ENCODE measurements at places on chromosomes 12 and 14.

GRCh38 chr14:102277874-102278630, 26.9 kb downstream of the MOK start:
- no peak for DNase-seq
- H3K27me3 ChIP-seq: no peaks in the 10 kb centered on the region
- H3K27ac ChIP-seq: no peak overlapping the region
- H3K4me1 ChIP-seq: peaks cover 10% of the 10 kb centered on the region
- H3K4me3 ChIP-seq: no peak overlapping the region
- no peaks in the 10 kb centered on the region for H3K36me3 ChIP-seq

DNA sequence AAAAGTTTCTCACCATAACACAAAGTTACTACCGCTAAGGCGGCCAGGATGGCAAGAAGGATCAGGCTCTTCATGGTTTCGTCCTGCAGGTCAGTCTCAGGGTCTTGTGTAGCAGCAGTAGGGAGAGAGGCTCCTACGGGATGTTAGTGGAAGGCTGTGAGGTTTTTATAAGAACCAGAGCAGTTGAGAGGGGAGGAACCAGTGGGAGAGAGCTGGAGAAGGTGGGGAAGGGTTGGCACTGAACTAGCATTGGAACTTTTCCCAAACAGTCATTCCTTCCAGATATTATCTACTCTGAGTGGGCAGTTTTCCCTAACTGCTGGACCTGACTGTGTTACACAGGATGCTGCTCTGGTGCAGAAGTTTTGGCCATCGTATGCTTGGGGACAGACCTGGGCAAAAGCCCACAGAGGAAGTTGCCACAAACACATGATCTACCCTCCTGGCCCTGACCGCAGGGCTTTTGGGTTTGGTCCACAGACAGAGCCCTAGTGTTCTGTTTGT, at the start of gene MGP:
MGP (minus strand) TSS at position 137 of the 504 bp plus-strand sequence; CDS start at position 74, 63 bp downstream.
- peaks cover 5% of the 10 kb centered on the region for H3K27me3 ChIP-seq
- DNase-seq: no peak
- H3K4me3 ChIP-seq: peak within 1 kb of the TSS; percentile 51

DNA sequence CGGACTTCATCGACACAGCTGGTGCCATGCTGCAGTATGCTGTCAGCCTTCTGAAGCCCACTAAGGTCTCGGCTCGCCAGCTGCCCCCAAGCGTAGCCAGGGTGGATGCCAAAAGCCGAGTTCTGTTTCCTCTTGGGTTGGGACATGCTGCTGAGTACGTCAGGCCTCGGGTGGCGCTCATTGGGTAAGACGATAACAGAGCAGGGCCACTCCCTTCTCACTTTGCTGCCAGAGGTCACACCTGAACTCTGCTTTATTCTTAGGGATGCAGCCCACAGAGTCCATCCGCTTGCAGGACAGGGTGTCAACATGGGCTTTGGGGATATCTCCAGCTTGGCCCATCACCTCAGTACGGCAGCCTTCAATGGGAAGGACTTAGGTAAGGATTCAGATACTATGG, 11.1 kb downstream of the COQ6 start:
- H3K36me3 ChIP-seq: peaks cover 79% of the 10 kb centered on the region
- no peak overlapping the region for H3K4me3 ChIP-seq
- no peaks in the 10 kb centered on the region for H3K4me1 ChIP-seq
- no peak for DNase-seq
- no peak overlapping the region for H3K27ac ChIP-seq

DNA sequence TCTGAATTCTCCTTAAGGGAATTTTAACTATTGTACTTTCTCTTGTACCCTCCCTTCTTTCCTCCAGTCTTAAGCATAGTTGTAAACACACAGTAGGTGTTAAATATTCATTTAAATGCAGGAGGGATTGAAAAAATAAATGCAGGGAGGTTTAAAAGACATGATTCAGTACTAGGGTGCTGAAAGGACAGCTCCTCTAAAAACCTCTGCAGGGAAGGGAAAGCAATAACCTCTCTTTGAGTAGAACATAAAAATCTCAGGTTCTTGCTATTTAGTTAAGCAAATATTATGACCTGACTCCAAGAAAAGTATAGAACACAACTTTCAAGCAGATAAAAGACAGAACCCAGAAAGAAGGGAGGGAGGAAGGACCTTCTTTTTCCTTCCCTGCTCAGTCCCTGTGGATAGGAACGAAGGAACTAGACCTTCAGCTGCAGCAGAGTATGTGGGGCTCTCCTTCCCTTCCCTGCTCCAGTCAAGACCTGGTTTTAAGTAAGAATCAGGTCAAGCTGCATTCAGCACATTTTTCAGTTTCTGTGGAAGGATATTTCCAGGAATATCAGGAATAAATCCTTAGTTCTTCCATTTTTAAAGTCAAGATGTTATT, 4.7 kb downstream of the MAP3K9 start:
- peaks cover 15% of the 10 kb centered on the region for H3K36me3 ChIP-seq
- no peak overlapping the region for H3K4me3 ChIP-seq
- H3K4me1 ChIP-seq: peaks cover 23% of the 10 kb centered on the region
- no peak overlapping the region for H3K27ac ChIP-seq
- no peak for DNase-seq

GRCh38 chr14:33930439-33930838, 20.4 kb downstream of the EGLN3 start:
- H3K36me3 ChIP-seq: no peaks in the 10 kb centered on the region
- no peak overlapping the region for H3K4me3 ChIP-seq
- H3K27me3 ChIP-seq: no peaks in the 10 kb centered on the region
- DNase-seq: no peak

- H3K36me3 ChIP-seq: no peaks in the 10 kb centered on the region
- H3K4me1 ChIP-seq: peaks cover 88% of the 10 kb centered on the region
- peak overlapping the region; percentile 96 for H3K27ac ChIP-seq
- H3K27me3 ChIP-seq: no peaks in the 10 kb centered on the region
- peak overlapping the region; percentile 68 for H3K4me3 ChIP-seq
Observed at GRCh38 chr14:98137131-98138025, 1134.6 kb downstream of the BCL11B start.

GRCh38 chr12:51012570-51013236, 13.5 kb downstream of the SLC11A2 start:
- peak overlapping the region; percentile 23 for H3K27ac ChIP-seq
- H3K4me3 ChIP-seq: no peak overlapping the region
- no peaks in the 10 kb centered on the region for H3K27me3 ChIP-seq
- peaks cover 48% of the 10 kb centered on the region for H3K4me1 ChIP-seq
- peaks cover 21% of the 10 kb centered on the region for H3K36me3 ChIP-seq

DNA sequence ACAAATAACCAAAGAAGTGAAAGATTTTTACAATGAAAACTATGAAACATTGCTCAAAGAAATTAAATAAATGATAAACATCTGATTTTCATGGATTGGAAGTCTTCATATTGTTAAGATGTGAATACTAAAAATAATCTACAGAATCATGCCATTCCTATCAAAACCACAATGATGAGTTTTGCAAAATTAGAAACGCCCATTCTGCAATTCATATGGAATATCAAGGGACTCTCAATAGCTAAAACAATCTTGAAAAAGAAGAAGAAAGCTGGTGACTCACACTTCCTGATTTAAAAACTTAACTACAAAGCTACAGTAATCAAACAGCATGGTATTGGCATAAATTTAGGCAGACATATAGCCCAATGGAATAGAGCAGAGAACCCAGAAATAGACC, 40.2 kb upstream of the CCT2 start:
- H3K36me3 ChIP-seq: peaks cover 47% of the 10 kb centered on the region
- H3K4me1 ChIP-seq: peaks cover 15% of the 10 kb centered on the region
- H3K27me3 ChIP-seq: no peaks in the 10 kb centered on the region
- no peak for DNase-seq
- no peak overlapping the region for H3K27ac ChIP-seq

DNA sequence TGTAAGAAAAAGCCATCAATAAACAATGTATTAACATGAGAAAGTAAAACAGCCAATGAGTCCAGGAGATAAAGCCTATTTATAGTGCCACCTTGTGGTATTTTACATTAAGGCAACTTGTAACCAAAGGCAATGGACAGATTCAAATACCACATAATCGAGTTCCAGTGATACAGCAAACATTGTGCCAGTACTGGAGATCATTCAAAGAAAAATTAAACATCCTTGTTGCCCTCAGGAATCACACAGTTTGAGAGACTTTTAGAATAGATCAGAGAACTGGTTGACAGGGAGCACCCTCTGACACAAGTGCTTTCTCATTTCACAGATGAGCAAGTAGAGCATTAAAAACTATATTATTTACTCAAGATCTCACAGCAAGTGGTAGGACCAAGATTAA, 98.1 kb downstream of the DDHD1 start:
- H3K27ac ChIP-seq: no peak overlapping the region
- H3K27me3 ChIP-seq: no peaks in the 10 kb centered on the region
- peaks cover 68% of the 10 kb centered on the region for H3K36me3 ChIP-seq
- peaks cover 3% of the 10 kb centered on the region for H3K4me1 ChIP-seq
- no peak overlapping the region for H3K4me3 ChIP-seq
- DNase-seq: no peak

DNA sequence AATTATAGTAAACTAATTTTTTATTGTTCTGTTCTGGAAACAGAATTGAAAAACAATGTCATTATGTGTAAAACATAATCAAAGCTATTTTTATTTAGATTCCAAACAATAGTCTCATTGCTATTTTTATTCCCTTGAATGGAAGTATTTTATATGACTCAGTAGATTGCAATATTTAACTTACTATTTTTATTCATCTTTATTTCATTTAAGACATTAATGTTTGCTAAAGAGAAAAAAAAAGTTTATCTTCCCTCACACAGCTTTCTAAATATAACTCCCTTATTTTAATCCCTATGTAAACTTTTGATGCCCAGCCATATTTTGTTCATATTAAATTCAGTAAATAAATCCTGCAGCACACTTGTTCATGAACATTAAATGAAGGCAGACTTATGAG, 622.4 kb downstream of the SLC6A15 start:
- DNase-seq: no peak
- no peak overlapping the region for H3K27ac ChIP-seq
- H3K4me1 ChIP-seq: no peaks in the 10 kb centered on the region
- no peaks in the 10 kb centered on the region for H3K27me3 ChIP-seq
- H3K36me3 ChIP-seq: no peaks in the 10 kb centered on the region

GRCh38 chr12:90965204-90965603, 10.2 kb upstream of the CCER1 start:
- no peak for DNase-seq
- no peak overlapping the region for H3K4me3 ChIP-seq
- no peaks in the 10 kb centered on the region for H3K4me1 ChIP-seq
- no peaks in the 10 kb centered on the region for H3K36me3 ChIP-seq
- no peak overlapping the region for H3K27ac ChIP-seq

- DNase-seq: no peak
- H3K36me3 ChIP-seq: no peaks in the 10 kb centered on the region
- no peaks in the 10 kb centered on the region for H3K27me3 ChIP-seq
- no peak overlapping the region for H3K4me3 ChIP-seq
- peaks cover 33% of the 10 kb centered on the region for H3K4me1 ChIP-seq
- H3K27ac ChIP-seq: no peak overlapping the region
Observed at GRCh38 chr12:132428936-132429601, 60.9 kb upstream of the FBRSL1 start.

GRCh38 chr12:94736820-94737219, 86.5 kb upstream of the TMCC3 start:
- H3K36me3 ChIP-seq: no peaks in the 10 kb centered on the region
- H3K4me3 ChIP-seq: no peak overlapping the region
- H3K4me1 ChIP-seq: no peaks in the 10 kb centered on the region
- DNase-seq: no peak
- H3K27ac ChIP-seq: no peak overlapping the region

- no peak for DNase-seq
- no peaks in the 10 kb centered on the region for H3K27me3 ChIP-seq
- no peak overlapping the region for H3K27ac ChIP-seq
- no peaks in the 10 kb centered on the region for H3K36me3 ChIP-seq
- H3K4me3 ChIP-seq: no peak overlapping the region
Observed at GRCh38 chr12:20493934-20494333, 125.6 kb downstream of the PDE3A start.

GRCh38 chr12:95836630-95837239, 22.0 kb upstream of the SNRPF start:
- H3K4me3 ChIP-seq: no peak overlapping the region
- H3K36me3 ChIP-seq: no peaks in the 10 kb centered on the region

- H3K4me1 ChIP-seq: no peaks in the 10 kb centered on the region
- no peak overlapping the region for H3K4me3 ChIP-seq
- no peak overlapping the region for H3K27ac ChIP-seq
- no peak for DNase-seq
- H3K27me3 ChIP-seq: no peaks in the 10 kb centered on the region
- H3K36me3 ChIP-seq: no peaks in the 10 kb centered on the region
Observed at GRCh38 chr14:79967001-79967400, 244.3 kb downstream of the DIO2 start.

DNA sequence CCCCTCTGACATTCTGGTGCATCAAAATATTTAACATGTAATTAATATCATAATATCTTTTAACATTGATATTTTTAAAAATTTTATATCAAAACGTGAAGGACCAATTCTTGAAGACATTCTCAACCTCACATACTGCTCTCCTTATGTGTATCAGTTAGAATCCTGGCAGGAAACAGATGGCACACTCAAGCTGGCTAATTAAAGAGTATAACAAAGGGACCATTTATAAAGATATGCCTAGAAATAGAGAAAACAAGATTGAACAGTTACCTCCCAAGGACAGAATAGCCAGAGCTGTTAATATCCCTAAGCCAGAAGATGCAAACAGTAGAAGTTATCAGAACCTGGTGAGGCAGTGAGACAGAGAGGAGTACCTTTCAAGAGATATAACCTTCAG, 368.7 kb downstream of the NELL2 start:
- H3K27me3 ChIP-seq: no peaks in the 10 kb centered on the region
- no peak overlapping the region for H3K27ac ChIP-seq

DNA sequence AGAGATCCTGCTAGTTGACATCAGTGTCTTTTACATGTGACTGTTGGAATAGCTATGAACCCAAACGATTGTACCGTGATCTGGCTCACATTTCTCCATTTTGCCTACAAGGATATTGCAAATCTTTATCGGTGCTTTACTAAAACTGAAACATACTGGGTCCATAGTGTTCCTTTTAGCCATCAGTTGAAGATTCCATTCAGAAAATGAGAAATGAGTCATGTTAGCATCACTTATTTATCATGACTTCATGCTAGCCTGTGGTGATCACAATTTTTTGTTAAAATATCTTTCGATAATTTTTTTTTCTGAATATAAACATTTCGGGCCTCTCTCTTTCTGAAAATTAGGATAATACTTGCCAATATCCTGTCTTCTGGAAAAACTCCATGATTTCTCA, 210.3 kb downstream of the EGLN3 start:
- no peaks in the 10 kb centered on the region for H3K36me3 ChIP-seq
- peaks cover 29% of the 10 kb centered on the region for H3K4me1 ChIP-seq
- peak overlapping the region; percentile 45 for H3K27ac ChIP-seq
- no peak for DNase-seq
- H3K4me3 ChIP-seq: no peak overlapping the region
- peaks cover 3% of the 10 kb centered on the region for H3K27me3 ChIP-seq

GRCh38 chr14:65879248-65880009, 466.9 kb downstream of the FUT8 start:
- no peaks in the 10 kb centered on the region for H3K36me3 ChIP-seq
- no peak for DNase-seq
- no peaks in the 10 kb centered on the region for H3K27me3 ChIP-seq
- peak overlapping the region; percentile 76 for H3K27ac ChIP-seq
- H3K4me3 ChIP-seq: no peak overlapping the region
